ENCODE measurements at places on chromosomes 4 and X. TPM values are rescaled to one million over a fixed set of nuclear protein-coding genes. Genes with fewer than 3 reads are reported as not detected.

Gene MFAP3L
- 9.6 TPM for total RNA-seq

Gene HEPH
- total RNA-seq: 16.9 TPM

DNA sequence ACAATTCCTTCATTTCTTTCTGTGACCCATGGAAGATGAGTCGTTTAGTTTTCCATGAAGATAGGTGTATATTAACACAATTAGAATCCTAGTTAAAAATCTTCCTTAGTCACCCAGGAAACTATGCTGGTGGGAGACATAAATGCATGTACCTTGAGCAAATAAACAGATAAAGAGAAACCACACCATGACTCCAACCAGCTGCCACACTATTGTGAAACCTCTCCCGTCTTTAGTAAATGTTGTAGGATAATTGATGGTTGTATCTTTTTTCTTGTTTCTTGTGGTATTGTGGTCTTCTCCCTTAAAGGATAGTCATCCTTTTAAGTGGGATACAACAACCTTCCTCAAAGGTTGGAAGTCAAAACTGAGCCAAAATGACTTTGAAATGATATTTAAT lies 103.8 kb upstream of the LEF1 start:
- H3K4me1 ChIP-seq: no peaks in the 10 kb centered on the region
- H3K27me3 ChIP-seq: no peaks in the 10 kb centered on the region
- no peak for DNase-seq
- H3K27ac ChIP-seq: no peak overlapping the region
- no peak overlapping the region for H3K4me3 ChIP-seq

GRCh38 chr4:7638984-7639789 lies 204.5 kb upstream of the PSAPL1 start:
- no peak overlapping the region for H3K4me3 ChIP-seq
- no peaks in the 10 kb centered on the region for H3K4me1 ChIP-seq
- no peak overlapping the region for H3K27ac ChIP-seq
- H3K36me3 ChIP-seq: no peaks in the 10 kb centered on the region

GRCh38 chr4:186037692-186038658 lies 31.0 kb upstream of the TLR3 start:
- H3K4me1 ChIP-seq: peaks cover 3% of the 10 kb centered on the region
- H3K36me3 ChIP-seq: no peaks in the 10 kb centered on the region
- no peak for DNase-seq
- no peak overlapping the region for H3K27ac ChIP-seq
- no peaks in the 10 kb centered on the region for H3K27me3 ChIP-seq

- H3K36me3 ChIP-seq: no peaks in the 10 kb centered on the region
- no peak for DNase-seq
- H3K4me3 ChIP-seq: no peak overlapping the region
- no peaks in the 10 kb centered on the region for H3K27me3 ChIP-seq
- no peaks in the 10 kb centered on the region for H3K4me1 ChIP-seq
Measured at GRCh38 chr4:158139086-158139485, 33.7 kb downstream of the GASK1B start.

GRCh38 chrX:11606408-11606807 lies 59.3 kb downstream of the ARHGAP6 start:
- no peak for DNase-seq
- no peak overlapping the region for H3K4me3 ChIP-seq
- no peaks in the 10 kb centered on the region for H3K4me1 ChIP-seq
- no peak overlapping the region for H3K27ac ChIP-seq
- H3K27me3 ChIP-seq: no peaks in the 10 kb centered on the region
- no peaks in the 10 kb centered on the region for H3K36me3 ChIP-seq
